Activated naive CD8-positive, alpha-beta T cell treated with anti-CD3 and anti-CD28 coated beads, Interleukin-2, amount 50 U/mL, for 24 hours (primary cell): ENCODE measurements at places on chromosomes 7 and 10.

DNA sequence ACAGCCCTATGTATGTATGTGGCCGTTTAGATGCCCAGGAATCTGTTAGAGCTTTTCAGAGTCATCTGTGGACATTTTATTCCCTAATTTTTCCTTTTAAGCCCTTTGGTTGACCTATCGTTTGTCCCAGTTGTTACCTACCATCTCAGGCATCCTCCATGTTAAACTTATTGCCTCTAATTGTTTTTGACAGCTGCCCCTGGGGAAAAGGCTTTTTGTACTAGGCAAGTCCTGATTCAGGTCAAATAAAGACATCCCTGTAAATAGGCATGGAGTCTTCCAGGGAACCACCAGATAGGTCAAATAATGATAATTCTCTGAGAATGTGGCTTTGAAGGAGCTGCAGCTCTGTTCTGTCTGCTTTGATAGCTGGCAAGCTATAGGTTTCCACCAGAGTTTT lies 87.7 kb upstream of the CYP26C1 start:
- no peak for DNase-seq

DNA sequence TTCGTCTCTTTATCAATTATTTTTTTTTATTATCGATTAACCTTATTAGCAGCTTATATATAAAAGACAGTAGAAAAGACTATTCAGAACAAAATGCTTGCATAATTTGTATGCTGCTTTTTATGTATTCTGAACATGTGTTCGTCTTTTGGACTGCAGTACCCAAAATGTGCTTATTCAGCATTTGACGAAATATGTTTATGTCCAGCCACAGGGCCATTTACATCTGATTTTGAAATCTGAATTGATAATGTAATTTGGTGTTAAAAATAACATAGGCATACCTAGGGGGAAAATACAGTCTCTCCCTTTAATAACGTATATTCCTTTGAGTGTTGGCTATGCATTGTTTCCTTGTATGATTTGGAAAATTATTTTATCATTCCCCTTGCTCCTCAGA lies 386.0 kb downstream of the EXOC4 start:
- no peak for DNase-seq

- no peak for DNase-seq
Measured at GRCh38 chr7:2855386-2855785, 11.3 kb upstream of the GNA12 start.

DNA sequence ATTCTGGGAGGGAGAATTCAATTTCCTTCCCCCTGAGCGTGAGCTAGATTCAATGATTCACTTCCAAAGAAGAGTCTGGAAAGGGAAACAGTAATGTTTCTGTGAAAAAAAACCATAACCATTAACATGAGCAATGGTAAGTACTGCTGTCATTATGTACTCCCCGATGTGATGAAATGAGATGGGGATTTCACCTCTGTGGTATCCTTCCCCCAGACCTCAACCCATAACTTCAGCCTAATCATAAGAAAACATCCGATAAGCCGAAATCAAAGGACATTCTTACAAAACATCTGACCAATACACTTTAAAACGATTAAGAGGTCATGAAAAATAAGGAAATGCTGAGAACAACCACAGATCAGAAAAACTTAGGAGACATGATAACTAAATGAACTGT lies 27.2 kb downstream of the EZH2 start:
- DNase-seq: no peak

GRCh38 chr7:131057015-131057793 lies 270.5 kb upstream of the MKLN1 start:
- no peak for DNase-seq

GRCh38 chr10:89283936-89284475 lies 17.8 kb upstream of the IFIT2 start:
- DNase-seq: no peak

DNA sequence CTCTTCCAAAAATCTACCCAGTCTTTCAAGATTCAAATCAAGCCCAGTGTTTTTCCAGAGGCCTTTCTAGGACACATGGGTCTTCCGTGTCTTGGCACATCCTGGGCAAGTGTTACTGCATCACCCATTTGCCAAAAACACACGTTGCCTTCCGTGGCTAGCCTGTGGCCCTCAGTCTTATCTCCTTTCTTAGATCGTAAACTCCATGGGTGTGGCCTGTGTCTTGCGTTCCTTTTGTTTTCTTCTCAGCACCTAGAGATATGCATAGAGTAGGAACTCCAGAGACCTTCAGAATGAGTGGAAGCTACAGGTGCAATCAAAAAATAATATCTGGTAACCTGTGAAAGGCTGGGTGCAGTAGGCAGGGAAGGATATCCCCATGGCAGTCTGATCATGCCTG lies 56.5 kb upstream of the NMT2 start:
- DNase-seq: no peak

DNA sequence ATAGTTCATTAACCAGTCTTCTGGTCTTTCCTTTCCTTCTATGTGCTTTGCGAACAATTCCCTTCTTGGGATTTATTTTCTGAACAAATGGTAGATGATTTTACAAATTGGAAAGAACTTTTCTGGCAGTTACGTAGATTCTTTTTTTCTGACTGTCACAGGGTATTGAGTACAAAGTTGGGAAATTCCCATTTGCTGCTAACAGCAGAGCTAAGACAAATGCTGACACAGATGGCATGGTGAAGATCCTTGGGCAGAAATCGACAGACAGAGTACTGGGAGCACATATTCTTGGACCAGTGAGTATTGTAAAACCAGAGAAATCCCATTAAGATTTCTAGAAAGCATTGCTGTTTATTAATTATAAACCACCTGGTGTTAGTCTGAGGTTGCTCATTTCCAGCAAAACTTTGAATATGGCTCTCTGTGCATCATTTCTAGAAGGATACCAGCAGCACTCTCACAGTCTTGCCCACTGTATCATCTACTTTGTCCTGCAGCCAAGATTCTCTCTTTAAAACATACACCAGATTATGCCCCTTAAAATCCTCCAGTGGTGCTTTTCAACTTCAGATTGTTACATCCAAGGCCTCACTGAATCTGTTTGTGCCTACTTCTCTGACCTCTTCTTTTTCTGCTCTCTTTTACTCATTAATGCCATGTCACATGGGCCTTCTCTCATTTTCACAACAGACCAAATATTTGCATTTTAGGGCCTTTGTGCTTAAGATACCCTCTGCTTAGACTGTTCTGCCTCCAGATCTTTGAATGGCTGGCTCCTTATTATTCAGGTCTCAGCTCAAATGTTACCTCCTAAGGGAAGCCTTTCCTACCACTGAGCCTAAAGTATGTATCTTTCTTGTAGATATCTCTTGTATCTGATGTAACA lies 27.0 kb downstream of the DLD start:
- no peak for DNase-seq

- peak; percentile 50 for DNase-seq
Measured at GRCh38 chr10:102615361-102615760, 28.9 kb upstream of the TRIM8 start.

GRCh38 chr10:24223953-24224352 lies 15.0 kb downstream of the KIAA1217 start:
- no peak for DNase-seq

DNA sequence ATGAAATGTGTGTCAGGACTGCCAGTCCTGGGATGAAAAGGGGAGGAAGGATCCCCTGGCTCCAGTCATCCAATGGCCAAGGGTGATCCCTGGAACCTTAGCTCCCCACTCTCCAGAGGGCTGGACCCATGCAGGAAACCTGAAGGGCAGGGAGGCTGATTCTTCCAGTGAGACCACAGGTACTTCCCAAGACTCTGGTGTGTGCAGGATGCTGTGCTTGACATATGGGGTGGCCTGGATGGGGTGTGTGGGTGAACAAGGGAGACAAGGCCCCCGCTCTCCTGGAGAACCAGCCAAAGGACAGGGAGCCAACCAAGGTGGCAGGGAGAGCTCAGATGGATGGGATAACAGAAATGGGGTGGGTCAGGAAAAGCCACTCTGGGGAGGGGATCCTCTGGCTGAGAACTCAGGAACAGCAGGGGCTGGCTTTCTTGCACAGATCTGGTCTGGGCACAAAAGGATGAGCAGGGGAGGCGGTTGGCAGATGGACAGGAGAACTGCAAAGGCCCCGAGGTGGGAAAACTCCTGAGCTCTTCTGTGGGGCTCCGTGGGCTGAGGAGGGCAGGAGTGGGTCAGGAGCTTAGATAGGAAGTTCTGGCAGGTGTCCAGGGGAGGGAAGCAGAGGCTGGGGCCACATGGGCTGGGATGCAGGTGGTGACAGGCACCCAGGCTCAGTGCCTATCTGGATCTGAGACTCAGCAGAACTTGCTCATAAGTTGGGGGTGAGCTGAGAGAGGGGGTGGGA lies 100.6 kb downstream of the ARHGAP22 start:
- DNase-seq: no peak

- no peak for DNase-seq
Measured at GRCh38 chr7:81707966-81708365, 61.9 kb downstream of the HGF start.

DNA sequence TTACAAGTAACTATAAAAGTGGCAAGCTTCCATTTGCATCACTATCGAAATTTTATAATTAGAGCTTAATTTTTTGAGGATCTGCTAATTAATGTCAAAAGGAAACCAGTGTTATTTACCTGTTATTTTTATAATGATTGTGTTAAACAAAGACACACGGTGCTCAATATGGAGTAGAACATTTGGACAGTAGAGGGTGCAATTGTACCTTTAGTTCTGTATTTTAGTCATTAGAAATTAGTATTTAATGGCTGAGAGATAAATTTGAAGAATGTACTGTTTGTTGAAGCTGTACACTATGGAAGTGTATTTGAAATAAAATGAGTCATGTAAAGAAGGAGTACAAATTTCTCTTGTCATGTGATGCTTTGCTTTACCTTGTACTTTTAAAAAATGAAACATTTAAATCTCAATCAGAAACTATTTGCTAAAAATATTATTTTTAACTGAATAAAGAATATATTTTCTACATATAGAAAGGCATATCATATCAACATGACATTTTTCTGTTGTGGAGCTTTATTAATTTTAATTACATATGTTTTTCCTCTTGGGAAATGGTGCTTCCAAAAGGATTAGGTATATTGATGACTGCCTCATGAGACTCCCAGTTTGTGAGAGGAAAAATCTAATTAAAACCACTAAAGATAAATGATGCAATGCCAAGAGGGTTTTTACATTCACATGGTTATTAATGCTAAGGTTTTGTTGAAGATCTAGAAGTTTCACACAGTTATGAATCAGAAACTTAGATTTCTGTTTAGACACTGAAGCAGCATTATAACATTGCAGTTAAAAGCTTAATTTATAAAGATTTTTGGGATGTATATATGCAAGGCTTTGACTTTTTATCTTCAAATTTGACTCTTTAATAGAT lies 10.4 kb upstream of the PRKG1 start:
- no peak for DNase-seq

DNA sequence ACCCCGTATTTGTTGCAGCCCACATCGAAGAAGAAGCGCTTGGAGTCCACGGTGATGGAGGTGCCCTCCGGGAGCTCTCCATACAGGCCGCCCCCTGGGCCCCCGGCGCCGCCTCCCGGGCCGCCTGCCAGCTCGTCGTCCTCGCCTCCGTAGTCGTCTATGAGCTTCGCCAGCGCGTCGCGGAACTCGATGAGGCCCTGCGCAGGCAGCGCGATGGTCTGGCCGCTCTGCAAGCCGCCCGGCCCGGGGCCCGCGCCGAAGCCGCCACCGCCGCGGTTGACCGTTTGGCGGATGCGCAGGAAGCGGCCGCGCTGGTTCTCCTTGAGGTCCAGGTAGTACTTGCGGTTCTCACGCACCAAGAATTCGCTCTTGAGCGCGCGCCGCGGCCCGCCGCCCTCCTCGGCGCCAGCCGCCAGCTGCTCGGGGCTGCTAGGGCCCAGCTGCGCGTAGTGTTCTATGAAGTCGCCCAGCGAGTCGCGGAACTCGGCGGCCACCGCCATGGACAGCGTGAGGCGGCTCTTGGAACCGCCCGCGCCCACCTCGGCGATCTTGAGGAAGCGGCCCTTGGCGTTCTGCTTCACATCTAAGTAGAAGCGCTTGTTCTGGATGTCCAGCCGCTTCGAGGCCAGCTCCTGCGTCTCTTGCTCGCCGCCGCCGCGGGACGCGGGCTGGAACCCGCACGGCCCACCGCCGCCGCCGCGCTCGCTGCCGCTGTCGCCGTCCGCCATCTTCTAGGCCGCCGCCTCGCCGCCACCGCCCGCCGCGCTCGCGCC lies 523 bp downstream of the PURB start:
- DNase-seq: peak; percentile 59

DNA sequence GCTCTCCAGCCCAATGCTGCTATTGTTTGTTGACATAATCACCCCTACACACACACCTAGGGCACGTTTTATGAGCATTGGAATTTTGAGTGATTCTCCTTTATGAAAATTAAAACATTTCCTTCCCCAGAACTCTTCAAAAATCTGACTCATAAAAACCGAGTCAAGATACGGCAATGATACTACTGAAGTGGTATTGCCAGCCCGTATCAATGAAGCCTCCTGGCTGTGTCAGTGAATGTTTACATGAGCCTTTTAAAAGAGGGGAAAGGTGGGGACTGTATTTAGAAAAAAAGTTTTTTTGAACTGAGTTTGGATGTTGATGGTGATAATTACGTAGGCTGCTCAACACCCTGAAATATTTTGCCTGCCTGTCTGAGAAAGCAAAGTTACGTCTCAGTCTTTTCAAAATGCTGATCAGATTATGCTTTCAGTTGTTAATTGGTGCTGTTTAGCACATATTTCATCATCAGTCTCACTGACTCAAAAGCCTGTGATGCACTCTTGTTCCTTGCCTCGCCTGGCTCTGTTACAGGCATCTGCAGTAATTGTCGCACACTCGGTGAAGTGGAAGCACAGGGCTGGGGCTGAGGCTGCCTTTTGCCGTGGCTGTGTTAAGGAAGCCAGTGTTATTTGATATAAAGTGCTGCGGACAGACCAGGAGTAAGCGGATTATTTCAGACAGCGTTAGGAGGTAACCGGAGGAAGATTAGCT lies 157.4 kb upstream of the TCF7L2 start:
- no peak for DNase-seq

GRCh38 chr7:131188367-131189339 lies 139.0 kb upstream of the MKLN1 start:
- peak; percentile 47 for DNase-seq

GRCh38 chr7:1666317-1666822 lies 3.7 kb upstream of the ELFN1 start:
- peak; percentile 12 for DNase-seq

- DNase-seq: no peak
Measured at GRCh38 chr7:42233695-42234331, 3.2 kb downstream of the GLI3 start.

DNA sequence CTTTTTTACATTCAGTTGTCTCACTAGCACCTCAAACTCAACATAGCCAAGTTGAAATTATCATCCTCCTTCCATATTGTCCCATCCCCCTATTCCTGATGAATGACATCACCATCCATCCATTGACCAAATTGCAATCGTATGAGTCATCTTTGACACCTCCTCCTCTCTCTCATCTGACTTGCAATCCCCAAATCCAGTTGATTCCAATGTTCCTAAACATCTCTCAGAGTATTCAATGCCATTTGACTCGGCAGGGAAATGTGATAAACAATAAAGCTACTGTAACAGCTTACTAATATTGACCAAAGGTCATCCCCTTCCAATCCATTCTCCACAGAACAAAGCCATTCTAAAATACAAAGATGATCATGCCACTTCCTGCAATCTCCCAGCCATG lies 1047.8 kb downstream of the NRG3 start:
- no peak for DNase-seq
